Stimulated activated CD4-positive, alpha-beta T cell treated with anti-CD3 and anti-CD28 coated beads, Interleukin-1b, Interleukin-23, amount 100 ng/mL, for 24 hours (primary cell): ENCODE measurements at places on chromosomes 11 and 22.

DNA sequence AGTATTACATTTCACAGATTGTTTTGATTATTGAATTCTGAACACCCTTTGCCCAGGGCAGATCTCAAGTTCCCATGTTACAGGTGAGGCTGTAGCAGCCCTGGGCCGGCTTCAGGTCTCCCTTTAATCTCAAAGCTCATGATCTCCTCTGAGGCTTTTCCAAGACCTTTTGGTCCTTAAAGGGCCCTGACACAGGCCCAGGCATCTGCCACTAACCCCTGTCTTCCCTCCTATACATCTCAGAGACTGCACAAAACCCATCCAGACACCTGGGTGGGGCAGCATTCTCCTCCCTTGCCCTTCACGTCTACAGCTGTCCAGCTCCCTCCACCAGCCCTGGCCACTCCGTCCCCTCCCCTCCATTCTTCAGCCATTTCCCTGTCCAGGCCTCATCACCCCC, 37.8 kb downstream of the PDE2A start:
- DNase-seq, result no peak

DNA sequence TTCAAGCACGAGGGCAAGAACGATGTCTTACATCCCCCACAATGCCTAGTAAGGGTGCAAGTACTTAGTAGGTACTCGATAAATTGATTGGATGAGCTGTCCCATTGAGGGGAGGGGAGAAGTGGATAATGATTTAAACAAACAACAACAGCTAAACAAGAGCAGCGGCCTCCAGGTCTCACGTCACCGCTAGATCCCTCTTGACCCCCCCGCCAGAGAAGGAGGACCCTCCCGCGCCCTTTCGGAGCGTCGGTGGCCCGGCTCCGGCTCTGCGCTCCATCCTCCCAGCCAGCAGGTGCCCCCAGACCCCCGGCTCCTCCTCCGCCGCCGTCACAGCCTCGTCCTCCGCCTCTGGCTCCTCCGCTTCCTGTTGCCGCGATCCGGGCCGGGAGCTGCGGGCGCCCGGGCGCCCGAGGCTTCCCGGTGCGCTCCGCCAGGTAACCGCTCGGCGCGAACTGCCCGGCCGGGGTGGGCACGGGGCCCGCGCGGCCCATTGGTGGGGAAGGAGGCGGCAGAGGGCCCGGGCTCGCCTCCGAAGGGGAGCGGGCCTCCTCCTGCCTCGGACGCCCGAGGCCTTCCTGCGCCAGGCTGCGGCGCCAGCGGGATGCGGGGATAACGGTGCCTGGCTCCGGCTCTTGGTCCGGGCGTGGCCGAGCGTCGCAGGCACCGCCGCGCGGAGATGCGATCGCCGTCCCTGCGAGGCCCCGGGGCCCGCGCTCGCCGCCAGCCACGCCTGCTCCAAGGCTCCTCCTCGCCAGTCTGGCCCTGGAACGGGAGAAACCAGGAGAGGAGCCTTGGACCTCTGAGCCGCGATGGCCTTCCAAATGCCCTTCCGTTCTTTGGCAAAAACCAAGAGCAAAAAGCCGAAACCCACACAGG, at the start of gene TLCD5:
Gene TLCD5, plus strand, starts transcription at position 368 of the 879 bp plus-strand sequence. CDS start 2,143 bp downstream, outside the sequence.
- DNase-seq, result no peak

DNA sequence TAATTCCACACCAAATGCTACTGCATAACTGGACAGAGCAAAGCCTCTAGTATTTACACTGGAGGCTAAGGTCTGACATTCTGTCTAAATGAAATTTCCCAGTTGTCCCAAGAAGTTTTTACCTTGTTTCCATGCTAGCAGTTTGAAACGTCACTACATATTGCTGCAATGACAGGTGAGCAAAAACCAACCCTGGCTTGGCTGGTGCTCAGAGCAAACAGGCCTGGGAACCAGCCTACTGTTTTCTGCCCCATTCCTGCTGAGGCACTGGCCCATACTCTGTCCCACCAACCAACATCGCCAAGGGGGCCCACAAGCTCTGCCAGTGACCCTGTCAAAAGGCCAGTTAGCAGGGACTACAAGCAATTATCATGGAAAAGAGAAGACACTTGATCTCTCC, 131.1 kb downstream of the MPPED2 start:
- DNase-seq, result no peak

GRCh38 chr22:42977569-42977968, 37.4 kb downstream of the PACSIN2 start:
- DNase-seq, result no peak

DNA sequence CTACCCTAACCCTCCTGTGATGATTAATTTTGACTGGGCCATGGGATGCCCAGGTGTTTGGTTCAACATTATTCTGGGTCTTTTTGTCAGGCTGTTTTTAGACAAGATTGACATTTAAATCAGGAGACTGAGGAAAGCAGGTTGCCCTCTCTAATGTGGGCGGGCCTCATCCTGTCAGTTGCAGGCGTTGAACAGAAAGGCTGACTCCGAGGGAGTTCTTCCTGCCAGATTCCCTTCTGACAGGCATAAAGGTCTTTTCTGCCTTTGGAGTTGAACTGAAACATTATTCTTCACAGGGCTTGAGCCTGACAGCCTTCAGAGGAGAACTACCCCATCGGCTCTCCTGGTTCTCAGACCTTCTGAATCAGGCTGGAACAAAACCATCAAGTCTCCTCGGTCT, 4.3 kb upstream of the PSMC3 start:
- no peak for DNase-seq

DNA sequence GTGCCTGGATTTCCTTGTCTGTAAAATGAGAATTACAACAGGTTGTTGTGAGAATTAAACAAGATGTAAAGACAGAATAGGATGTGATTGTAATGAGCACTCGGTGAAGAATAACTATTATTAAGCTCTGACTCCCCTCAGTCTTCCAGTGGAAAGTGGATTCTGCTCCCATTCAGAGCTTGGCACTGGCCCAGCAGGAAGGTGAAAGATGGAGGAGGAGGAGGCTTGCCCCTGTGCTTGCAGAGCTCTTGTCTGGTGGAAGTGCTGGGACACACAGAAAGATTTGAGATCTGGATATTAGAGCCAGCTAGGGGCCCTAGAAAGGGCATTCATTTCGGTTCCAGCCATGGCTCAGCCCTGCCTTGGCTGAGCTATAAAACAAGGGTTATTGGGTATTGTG, 28.2 kb downstream of the PHLDB1 start:
- DNase-seq, result no peak

DNA sequence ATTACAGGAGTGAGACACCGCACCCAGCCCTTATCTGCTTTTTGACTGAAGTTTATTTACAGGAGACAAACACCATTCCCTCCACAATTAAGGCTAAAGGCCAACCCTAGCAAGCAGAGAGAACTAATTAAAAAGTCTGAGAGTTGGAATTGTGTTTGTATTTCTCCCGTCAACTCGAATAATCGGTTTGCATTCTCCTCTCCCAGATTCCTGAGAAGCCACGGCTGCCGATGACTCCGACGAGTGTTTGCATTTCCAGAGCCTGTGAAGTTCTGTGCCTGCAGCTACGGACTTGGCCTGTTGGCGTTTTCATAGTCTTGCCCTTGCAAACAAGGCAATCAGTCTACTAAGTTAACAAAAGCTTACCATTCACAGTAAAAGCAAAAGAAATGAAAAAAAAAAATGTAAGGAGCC, 73.2 kb upstream of the NUP50 start:
- no peak for DNase-seq

GRCh38 chr22:43313244-43313889, 29.8 kb downstream of the SCUBE1 start:
- DNase-seq, result no peak

- no peak for DNase-seq
These were observed 21.7 kb upstream of the ARHGAP8 start for GRCh38 chr22:44730490-44731356.

- no peak for DNase-seq
These were observed 37.4 kb upstream of the TPBGL start for GRCh38 chr11:75203138-75203537.

DNA sequence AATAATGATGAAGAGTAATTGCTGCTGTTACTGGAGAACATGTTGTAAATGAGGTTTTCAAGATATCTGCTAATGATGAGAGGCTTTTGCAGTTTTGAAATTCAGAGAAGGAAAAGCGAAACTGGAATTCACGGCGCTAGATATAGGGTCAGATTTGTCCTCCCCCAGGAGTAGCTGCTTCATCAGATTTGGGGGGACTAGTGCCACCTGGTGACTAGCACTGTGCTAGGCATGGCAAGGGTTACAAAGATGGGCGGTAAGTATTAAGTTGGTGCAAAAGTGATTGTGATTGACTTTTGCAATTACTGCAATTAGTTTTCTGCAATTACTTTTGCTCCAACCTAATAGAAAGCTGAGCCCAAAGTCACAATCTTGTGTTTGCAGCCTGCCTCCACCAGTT, 879.9 kb upstream of the TENM4 start:
- DNase-seq, result no peak

DNA sequence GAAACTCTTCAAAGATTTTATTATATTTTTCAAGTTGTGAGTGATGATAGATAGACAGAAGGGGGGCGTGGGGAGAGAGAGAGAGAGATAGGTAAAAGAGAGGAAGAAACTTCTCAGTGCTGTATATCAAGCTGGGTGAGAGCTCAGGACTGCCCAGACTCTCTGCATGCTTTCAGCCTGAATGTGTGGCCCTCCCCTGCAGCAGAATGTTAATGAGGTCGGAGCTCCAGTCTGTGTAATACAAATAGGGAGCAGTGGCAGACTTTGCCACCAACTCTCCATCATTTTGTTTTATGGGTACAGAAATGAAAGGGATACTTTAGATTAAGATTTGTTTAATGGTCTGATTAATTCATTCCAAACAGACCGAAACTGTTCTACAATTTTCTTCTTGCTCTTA, 752.8 kb downstream of the OPCML start:
- no peak for DNase-seq

- DNase-seq, result peak; percentile 40
These were observed 2.7 kb downstream of the CRYBB3 start for GRCh38 chr22:25202290-25202921.

DNA sequence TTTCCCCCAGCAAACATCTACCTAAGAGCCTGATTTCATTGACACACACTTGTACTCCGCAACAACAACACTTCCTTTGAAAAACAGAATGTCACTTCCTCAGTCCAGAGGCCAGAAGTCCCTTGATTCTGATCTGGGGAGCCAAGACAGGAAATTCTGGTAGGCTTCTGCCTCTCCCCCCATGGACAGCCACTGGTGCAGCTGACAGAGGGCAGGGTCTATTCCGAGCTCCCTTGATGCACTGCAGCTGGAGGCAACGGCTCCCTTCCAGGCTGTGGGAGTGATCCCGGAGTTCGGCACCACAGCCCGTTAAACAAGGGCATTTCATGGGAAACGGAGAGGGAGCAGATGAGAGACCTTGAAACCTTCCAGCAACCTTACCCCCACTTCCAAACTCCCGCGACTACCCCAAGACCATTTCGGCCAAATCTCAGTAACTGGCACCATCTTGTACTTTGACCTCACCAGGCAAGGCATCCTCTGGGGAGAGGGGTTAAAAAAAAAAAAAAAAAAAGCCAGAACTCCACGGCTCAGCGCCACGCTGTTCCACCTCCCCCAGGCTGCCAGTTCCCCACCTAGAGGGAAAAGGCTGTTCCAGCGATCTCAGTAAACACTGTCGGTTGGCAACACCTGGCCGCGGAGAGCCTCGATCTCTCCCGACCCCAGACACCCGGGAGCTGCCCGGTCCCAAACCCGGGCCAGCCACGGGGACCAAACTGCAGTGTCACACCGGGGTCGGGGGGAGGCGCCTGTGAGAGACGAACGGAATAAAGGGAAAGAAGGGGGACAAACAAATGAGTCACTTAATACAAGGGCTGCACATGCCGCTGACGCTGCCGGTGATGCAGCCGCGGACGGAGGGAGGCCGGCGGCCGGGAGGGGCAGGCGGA, 1.1 kb downstream of the GAB2 start:
- DNase-seq, result peak; percentile 40

- DNase-seq, result no peak
These were observed 45.6 kb downstream of the COMMD9 start for GRCh38 chr11:36243641-36244040.

DNA sequence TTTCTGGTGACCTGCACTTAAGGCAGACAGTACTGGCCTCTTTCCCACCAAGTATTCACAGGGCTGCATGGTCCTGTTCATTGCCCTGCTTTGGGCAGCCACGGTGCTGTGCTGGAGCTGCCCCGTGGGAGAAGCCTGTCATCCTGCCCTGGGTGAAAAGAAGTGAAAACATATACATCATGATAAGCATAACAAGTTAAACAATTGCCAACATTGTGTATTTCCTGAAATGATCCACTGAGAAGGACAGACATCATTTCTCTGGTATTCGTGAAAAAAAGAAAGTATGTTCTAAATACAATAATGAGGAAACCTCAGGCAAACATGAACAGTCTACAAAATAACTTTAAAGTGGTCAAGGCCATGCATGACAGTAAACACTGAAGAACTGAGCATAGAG, 393.1 kb downstream of the TMEM135 start:
- DNase-seq, result no peak

GRCh38 chr22:36925388-36926290, 12.2 kb downstream of the CSF2RB start:
- no peak for DNase-seq

GRCh38 chr22:47205081-47205491, 442.6 kb downstream of the TBC1D22A start:
- no peak for DNase-seq

DNA sequence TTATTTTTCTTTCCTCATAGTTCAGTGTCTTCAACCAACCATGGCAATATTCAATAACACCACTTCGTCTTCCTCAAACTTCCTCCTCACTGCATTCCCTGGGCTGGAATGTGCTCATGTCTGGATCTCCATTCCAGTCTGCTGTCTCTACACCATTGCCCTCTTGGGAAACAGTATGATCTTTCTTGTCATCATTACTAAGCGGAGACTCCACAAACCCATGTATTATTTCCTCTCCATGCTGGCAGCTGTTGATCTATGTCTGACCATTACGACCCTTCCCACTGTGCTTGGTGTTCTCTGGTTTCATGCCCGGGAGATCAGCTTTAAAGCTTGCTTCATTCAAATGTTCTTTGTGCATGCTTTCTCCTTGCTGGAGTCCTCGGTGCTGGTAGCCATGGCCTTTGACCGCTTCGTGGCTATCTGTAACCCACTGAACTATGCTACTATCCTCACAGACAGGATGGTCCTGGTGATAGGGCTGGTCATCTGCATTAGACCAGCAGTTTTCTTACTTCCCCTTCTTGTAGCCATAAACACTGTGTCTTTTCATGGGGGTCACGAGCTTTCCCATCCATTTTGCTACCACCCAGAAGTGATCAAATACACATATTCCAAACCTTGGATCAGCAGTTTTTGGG, at the start of gene OR51T1:
Gene OR51T1, plus strand, starts transcription at position 41 of the 641 bp plus-strand sequence. Its CDS starts 0 bp downstream, at position 41.
- DNase-seq, result no peak

DNA sequence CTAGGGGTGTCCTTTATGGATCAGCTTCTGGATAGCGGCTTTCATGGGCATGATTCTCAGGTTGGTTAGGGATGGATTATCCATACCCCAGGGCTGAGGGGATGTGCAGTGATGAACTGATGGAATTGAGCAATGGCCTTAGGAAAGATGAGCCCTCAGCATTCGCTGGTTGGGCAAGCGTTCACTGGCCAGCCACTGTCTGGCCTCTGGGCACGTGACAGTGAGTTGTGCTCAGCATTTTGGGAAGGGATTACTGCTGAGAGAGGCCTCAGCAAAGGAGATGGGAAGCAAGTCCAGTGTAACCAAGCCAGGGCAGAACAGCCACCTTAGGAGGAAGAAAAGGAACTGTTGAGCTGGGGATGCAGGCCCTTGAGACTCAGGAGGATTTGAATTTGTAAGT, 17.4 kb downstream of the UBASH3B start:
- DNase-seq, result no peak

GRCh38 chr11:114010931-114011330, 36.0 kb downstream of the HTR3A start:
- DNase-seq, result no peak

GRCh38 chr11:72525466-72525865, 91.1 kb upstream of the CLPB start:
- DNase-seq, result no peak
